ENCODE measurements at places on chromosomes 3 and 15.
A peak's percentile ranks its signal among the peaks of the same experiment; 100 is the strongest.

DNA sequence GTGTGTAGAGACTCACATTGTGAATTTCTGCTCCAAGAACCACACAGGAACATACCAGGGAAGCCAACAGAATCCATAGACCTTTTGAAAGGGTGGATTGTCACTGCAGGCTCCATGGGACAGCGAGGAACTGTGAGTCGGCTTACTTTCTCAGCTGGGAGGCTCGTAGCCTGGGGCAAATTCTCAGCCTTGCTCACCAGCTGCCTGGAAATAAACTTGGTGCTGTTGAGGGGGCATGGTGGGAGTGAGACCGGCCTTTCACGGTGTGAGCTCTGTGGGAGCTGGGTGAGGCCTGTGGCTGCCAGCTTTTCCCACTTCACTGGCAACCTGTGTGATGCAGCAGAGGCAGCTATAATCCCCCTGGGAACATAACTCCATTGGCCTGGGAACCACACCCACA, 146.6 kb upstream of the P2RY1 start:
- DNase-seq: no peak

DNA sequence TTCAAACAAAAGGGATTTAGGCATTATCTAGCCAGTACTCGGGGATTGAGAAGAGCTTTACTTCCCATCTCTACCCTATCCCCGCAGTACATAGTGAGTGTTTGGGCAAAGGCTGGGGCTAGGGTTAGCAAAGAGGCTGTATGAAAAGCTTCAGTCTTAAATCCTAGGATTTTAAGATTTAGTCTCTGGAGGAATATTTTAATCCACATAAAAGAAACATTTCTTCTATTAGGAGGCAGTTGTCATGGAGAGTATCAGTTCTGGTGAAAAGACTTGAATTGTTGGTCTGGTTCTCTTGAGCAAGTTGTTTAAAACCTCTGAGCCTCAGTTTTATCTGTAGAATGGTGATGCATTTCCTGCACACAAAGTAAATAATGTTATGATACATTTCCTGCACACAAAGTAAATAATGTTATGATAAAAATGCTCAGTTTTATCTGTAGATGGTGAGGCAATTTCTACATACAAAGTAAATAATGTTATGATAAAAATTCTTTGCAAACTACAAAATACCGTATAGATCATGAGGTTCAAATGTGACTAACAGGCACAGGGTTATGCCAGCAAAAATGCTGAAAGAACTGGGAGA, 53.9 kb upstream of the ZBED2 start:
- DNase-seq: no peak

- no peak for DNase-seq
These were observed 11.5 kb downstream of the ETFA start for GRCh38 chr15:76299786-76300185.

DNA sequence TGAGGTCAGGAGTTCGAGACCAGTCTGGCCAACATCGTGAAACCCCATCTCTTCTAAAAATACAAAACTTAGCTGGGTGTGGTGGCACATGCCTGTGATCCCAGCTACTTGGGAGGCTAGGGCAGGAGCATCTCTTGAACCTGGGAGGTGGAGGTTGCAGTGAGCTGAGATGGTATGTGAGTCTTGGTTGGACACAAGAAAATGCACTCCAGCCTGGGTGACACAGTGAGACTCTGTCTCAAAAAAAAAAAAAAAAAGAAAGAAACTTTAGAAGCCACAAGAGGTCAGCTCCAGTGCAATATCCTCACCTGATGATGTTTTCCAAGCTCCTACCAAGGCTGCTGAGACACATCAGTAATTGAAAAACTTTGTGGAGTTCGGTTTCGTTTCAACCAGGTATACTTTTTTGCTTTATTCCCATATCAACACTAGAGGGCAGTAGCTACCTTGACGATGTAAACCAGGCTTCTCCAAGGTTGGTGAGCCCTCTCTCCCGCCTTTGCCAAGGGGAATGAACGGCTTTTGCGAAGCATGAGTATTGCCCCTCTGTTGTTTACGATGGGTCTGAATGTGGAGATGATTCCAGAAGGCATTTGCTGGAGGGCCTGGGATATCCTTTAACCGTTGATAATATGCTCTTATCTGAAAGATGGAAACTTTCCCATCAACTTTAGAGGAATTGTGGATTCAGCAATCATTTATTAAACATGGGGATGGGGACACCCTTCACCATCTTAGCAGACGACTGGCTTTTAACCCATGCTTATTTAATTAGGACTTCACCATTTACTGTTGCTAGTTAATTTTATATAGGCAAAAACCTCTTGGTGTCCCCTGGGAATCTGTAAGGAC, 202.8 kb downstream of the SV2B start:
- peak; percentile 52 for DNase-seq

- no peak for DNase-seq
These were observed 78.9 kb downstream of the GTF2E1 start for GRCh38 chr3:120821426-120821825.

DNA sequence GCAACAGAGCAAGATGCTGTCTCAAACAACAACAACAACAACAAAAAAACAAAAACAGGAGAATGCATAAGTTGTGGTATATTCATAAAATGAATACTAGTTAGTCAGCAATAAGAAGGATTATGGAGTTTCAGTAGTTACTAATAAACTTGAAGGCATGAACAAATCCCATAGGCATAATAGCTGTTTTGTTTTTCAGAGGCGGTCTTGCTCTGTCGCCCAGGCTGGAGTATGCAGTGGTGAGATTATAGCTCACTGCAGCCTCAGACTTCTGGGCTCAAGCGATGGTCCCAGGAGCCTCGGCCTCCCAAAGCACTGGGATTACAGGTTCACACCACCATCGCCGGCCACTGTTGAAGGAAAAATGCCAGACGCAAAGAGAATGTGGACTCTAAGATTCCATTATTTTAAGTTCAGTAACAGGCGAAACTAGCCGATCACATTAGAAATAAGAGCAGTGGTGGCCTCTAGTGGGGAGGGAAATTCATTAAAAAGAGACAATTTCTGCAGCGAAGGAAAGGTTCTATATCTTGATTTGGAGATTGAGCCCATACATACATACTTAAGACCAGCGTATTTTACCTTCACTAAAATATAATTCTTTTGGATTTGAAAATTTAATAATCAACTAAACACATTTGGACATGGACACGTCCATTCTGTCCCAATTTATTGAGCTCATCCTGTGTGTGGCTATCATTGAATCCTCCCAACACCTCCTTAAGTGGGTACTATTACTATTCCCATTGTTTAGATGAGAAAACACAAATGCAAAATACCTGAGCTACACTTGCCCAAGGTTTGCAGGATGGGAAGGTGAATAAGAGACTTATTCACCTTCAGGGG, 27.4 kb upstream of the HDAC11 start:
- peak; percentile 59 for DNase-seq

DNA sequence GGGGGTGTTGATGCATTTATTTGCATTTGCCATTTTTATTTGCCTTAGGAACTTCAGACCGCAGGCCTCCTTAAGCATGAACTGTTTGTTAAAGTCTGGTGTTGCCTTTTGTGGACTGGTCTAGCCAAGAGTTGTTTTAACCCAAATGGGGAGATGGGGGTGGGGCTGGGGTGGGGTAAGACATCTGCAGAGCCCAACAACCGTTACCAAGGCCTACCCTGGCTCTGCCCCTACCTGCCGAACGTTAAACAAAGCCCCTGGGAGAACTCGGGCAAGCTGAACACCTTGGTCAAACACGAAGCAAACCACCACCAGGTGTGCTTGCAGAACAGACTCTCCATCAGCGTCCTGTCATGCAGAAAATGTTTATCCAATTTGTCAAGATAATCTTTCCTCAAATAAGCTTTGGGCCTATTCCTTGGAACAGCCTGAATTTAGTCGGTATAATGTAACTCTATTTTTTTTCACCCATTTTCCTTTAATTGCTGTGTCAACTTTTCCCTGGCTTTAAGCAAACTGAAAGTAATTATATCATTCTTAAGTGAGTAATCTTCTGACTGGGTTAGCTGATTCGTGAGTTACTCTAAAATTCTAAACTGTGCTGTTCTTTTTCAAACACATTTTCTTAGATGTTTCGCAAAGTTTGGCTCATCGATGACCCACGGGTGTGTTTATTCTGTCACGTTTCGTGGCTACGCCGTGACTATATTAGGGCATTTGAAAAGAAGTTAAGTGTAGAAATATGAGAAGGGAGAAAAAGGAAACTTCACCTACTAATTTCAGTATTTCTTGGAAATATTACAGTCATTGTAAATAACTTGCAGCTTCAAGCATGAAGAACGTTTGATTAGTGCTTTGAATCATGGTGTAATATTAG, 127.6 kb downstream of the SOX2 start:
- DNase-seq: no peak

DNA sequence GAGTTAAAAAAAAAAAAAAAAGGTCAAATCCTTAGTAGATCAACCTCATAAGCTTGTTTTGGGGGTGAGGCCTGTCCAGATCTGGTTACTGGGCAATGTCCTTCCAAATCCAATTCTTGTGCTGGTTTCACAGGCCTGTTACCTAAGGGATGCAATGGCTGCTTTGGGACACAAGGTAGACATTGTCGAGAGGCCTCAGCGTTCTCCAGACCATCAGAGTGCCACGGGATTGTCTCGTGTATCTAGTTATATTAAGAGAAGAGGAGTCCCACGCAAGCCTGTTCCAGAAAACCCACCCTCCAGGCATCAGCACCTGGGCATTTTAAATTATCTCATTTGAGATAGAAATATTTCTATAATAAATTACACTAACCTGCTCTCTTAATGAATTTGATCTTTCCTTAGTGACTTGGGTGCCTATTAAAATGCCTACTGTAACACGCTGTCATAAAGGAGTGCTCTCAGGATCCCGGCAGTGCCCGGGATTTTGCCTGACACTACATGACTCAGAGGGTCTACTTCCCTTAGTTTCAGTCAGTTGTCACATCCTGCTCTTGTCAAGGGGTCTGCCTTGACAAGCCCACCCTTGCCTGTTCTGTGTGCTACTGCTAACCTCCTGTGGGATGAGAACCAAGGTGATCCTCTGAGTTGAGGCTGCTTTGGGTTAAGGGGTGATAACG, 116.0 kb downstream of the LIPC start:
- no peak for DNase-seq

- DNase-seq: no peak
These were observed 60.3 kb downstream of the FEM1B start for GRCh38 chr15:68337826-68338225.

- no peak for DNase-seq
These were observed 12.7 kb downstream of the ZBTB38 start for GRCh38 chr3:141380987-141381386.

DNA sequence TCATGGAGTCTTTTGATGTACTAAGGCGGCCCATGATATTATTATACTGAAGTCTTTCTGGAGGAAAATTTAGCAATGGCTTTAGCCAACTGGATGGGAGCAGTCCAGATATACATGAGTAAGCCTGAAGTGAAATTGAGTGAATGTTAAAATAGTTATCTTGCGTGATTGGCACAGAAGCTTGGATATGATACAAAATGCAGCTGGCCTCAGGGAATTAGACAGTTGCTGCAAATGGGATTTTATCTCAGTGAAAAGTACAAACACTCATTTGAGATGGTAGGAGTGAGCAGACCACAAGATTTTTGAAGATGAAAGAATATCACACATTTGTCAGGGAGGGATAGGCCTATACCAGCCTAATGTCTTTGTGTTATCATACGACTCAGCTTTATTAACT, 8.9 kb downstream of the LMOD3 start:
- no peak for DNase-seq

DNA sequence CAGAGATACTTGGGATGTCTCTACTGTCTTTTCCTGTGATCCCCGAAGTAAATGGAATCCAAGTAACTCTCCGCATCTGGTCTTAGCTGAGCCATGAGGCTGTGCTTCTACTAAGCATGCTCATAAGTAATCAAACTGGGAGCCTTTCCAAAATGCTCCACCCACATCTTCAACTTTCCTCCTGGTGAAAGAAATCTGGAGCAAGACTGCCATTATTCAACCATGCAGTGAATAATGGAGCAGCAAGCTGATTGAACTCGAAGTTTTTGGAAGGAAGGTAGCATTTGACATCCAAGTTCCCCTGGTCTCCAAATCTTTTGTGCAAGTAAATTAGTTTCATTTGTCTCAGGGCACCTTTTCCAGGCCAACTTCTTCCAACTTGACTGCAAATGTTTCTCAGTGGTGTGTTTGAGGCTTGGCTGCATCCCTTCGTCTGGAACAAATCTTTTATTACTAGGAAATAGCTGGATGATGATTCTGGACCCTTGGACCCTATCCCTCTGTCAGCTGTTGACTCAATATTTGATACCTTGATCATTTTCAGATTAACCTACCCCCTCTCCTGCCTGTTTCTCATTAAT, 19.4 kb downstream of the GXYLT2 start:
- no peak for DNase-seq

GRCh38 chr15:88262064-88262463, 5.5 kb upstream of the NTRK3 start:
- DNase-seq: no peak

DNA sequence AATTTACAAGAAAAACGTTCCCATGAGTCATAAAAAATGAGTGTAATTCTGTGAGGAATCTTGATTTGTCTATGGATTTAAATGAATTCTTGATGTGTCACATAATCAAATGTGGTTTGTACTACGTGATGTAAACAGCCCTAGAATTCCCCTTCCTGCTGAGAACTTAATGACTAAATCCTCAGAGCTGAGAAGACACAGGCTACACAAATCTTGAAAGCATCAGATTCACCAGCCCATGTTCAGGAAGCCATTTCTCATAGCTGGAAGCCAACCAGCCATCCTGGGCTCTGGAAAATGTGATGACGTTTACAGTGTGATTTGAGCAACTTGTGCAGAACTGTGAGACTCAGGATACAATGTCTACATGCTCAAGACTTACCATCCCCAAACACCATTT, 193.7 kb upstream of the MME start:
- no peak for DNase-seq

GRCh38 chr15:45678459-45679178, 43.8 kb downstream of the SQOR start:
- DNase-seq: no peak

DNA sequence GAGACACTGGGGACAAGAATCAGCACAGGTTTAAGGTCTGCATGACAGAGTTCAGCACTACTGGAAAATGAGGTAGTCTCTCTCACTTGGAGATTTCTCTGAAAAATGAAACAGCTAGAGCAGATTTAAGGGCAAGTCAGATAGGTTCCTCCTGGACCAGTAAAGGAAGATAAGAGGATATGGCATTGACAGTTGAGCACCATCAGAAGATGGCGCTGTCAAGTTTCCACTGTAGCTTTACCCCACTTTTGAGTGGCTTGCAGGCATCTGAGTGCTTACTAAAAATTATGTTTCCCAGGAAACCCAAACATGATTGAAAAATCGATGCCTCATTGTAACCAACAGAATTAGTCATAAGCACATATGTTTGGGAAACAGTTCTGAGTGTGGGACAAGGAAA, 407.2 kb upstream of the UBE2E2 start:
- no peak for DNase-seq

- DNase-seq: no peak
These were observed 278.7 kb upstream of the SOX2 start for GRCh38 chr3:181432992-181433391.

- DNase-seq: no peak
These were observed 54.0 kb downstream of the DUT start for GRCh38 chr15:48385031-48385830.

GRCh38 chr3:37667335-37667734, 194.3 kb upstream of the CTDSPL start:
- no peak for DNase-seq
